NCI-H1105 treated with DMSO at 0.1 percent for 48 hours (cell line): ENCODE measurements at places on chromosomes 2 and 18.
A peak's percentile ranks its signal among the peaks of the same experiment; 100 is the strongest.

- no peak for DNase-seq
Observed at GRCh38 chr2:15799432-15799827, 140.9 kb upstream of the MYCN start.

GRCh38 chr2:120951693-120952092, 216.0 kb downstream of the GLI2 start:
- no peak for DNase-seq

GRCh38 chr18:34867520-34867919, 157.4 kb downstream of the DTNA start:
- peak; percentile 42 for DNase-seq

GRCh38 chr2:105904938-105905337, 160.2 kb downstream of the NCK2 start:
- no peak for DNase-seq

- peak; percentile 33 for DNase-seq
Observed at GRCh38 chr2:50922506-50922905, 109.4 kb downstream of the NRXN1 start.

- DNase-seq = no peak
Observed at GRCh38 chr2:225841314-225841713, 441.8 kb downstream of the NYAP2 start.

GRCh38 chr2:129103936-129104878, 785.5 kb upstream of the HS6ST1 start:
- DNase-seq = no peak
